ENCODE measurements at places on chromosomes 7 and 10.

- no peak for DNase-seq
Observed at GRCh38 chr10:71748671-71749191, 24.6 kb downstream of the VSIR start.

GRCh38 chr7:116218051-116218645, 7.8 kb downstream of the TES start:
- no peak for DNase-seq

- no peak for DNase-seq
Observed at GRCh38 chr10:127880557-127880956, 12.2 kb downstream of the CLRN3 start.

GRCh38 chr7:137685433-137686164, 161.2 kb downstream of the DGKI start:
- no peak for DNase-seq

DNA sequence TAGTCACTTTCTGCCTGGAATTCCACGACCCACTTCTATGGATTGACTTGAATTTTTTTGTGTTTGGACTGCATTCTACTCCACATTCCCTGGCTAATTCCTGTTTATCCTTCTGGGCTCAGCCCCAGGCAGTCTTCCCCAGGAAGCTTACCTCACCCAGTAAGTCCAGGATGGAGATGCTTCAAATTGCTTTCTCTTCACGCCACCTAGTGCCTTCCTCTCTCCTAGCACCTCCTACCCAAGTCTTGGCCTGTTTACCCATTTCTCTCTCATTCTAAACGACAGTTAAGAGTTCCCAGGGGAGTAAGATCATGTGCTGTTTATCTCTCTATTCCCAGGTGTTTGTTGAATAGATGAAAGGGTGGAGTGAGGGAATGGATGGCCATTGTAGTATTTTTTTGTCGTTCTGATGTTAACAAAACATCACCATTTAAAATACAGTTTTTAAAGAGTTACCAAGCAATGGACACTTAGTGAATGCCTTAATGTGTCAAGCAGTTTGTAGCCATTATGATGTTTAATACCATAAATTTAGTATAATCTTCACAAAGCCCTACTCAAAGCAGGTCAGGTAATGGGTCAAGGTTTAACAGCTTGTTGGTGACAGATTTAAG, 45.5 kb upstream of the TARP start:
- no peak for DNase-seq

- DNase-seq, result no peak
Observed at GRCh38 chr7:71972534-71972933, 439.6 kb downstream of the CALN1 start.

DNA sequence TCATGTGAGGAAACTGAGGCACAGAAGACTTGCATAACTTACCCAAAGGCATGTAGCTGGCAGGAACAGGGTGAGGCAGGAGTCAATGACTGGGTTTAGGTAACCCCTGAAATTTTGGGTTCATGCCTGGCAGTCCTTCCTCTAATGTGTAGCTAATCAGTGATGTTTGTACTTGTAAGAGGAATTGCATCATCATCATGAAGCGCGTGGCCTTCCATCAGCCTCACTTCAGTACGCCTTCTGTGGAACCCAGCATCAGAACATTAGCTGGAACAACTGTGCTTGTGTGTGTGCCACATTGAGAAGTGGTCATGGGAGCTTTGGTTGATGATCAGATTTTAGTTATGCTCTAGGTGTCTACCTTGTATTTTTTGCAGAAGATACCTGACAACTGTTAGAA, 18.2 kb upstream of the STMP1 start:
- DNase-seq, result no peak

DNA sequence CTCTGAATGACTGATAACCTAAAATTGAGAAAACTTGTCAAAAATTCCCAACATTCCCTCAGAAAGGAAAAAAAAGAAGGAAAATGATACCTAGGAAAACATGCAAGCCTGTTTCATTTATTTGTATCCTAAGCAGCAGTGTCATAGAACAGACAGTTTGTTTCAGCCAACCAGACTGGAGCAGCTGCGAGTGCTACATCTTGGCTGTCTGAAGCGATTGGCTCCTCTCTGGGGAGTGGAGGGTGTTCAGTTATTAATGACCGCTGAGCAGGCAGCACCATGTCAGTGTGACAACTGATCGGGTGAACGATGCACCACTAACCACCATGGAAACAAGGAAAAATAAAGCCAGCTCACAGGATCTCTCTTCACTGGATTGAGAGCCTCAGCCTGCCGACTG, at the start of gene LRRN3:
Gene LRRN3, plus strand, starts transcription at position 282 of the 400 bp plus-strand sequence. CDS start 31,646 bp downstream, outside the sequence.
- DNase-seq, result no peak

GRCh38 chr10:119250641-119251314, 43.4 kb downstream of the GRK5 start:
- DNase-seq, result no peak

GRCh38 chr10:97580421-97581367, 3.5 kb upstream of the HOGA1 start:
- no peak for DNase-seq

GRCh38 chr7:86818903-86819302, 175.2 kb downstream of the GRM3 start:
- DNase-seq, result no peak

- no peak for DNase-seq
Observed at GRCh38 chr10:178208-178607, 43.0 kb downstream of the ZMYND11 start.

DNA sequence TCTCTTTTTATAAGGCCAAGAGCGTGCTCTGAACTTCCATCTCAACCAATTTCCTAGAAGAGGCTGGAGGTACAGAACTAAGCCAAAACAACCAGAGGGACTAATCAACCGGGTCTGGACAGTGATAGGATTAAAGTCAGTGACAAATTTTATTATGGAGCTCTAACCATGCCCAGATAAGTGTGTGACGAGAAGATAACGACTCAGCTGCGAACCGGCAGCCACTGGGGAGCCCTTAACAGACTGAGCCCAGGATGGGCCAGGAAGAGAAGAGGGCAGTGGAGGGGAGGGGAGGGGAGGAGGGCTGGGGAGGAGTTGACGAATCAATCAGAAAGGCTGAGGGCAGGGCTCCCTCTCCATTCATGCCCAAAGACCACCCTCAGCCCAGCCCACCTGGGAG, 119.9 kb downstream of the PLXNA4 start:
- no peak for DNase-seq

- DNase-seq, result no peak
Observed at GRCh38 chr10:672203-672602, 17.3 kb downstream of the DIP2C start.
